ENCODE measurements at places on chromosomes 2 and 18. TPM values are rescaled to one million over a fixed set of nuclear protein-coding genes. Genes with fewer than 3 reads are reported as not detected.
A peak's percentile ranks its signal among the peaks of the same experiment; 100 is the strongest.

GRCh38 chr18:78576967-78577366 is 402.7 kb upstream of the SALL3 start:
- H3K36me3 ChIP-seq: no peaks in the 10 kb centered on the region
- no peak overlapping the region for H3K27ac ChIP-seq
- no peak overlapping the region for H3K4me3 ChIP-seq
- DNase-seq: no peak
- no peaks in the 10 kb centered on the region for H3K27me3 ChIP-seq
- H3K4me1 ChIP-seq: no peaks in the 10 kb centered on the region

The PLEKHH2 gene
- 36.0 TPM for total RNA-seq

GRCh38 chr2:187138265-187138664 is 289.3 kb upstream of the ZSWIM2 start:
- H3K4me1 ChIP-seq: peaks cover 2% of the 10 kb centered on the region
- DNase-seq: peak; percentile 43
- no peaks in the 10 kb centered on the region for H3K27me3 ChIP-seq
- no peaks in the 10 kb centered on the region for H3K36me3 ChIP-seq

- DNase-seq: no peak
- H3K27me3 ChIP-seq: no peaks in the 10 kb centered on the region
- no peak overlapping the region for H3K27ac ChIP-seq
- no peak overlapping the region for H3K4me3 ChIP-seq
- no peaks in the 10 kb centered on the region for H3K36me3 ChIP-seq
- no peaks in the 10 kb centered on the region for H3K4me1 ChIP-seq
Observed at GRCh38 chr2:121172456-121172855, 112.5 kb downstream of the TFCP2L1 start.

DNA sequence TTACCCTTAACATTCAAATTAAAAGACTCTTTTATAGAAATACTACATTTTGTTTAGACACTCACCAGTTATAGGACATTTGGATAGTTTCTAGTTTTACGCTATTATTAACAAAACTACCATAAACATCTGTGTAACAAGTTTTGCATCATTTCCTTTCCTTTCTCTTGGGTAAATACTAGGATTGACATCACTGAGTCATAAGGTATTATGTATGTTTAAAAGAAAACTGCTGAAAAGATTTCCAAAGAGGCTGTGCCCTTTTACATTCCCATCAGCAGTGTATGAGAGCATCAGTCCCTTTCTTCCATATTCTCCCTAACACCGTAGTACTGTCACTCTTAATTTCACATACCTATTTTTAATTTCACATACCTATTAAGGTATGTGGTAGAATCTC is 130.6 kb downstream of the USP34 start:
- no peak overlapping the region for H3K27ac ChIP-seq
- H3K27me3 ChIP-seq: no peaks in the 10 kb centered on the region
- H3K4me1 ChIP-seq: no peaks in the 10 kb centered on the region
- H3K36me3 ChIP-seq: no peaks in the 10 kb centered on the region

DNA sequence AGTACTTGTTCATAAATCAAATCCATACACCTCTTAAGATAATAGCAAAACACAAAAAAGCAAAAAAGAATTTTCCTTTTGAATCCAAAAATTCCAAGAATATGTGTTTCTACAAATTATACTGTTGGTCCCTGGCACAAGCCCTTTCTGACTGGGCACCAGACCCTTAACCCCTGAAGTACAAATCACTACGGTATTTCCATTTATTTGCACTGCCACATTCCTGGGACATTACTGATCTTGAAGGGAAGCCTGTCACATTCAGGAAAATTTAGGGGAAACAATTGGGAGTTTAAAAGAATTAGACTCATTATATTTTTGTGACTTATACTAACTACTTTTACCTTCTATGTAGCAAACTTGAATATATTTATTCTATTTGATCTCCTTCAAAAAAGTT is 98.8 kb downstream of the ZNF521 start:
- no peak overlapping the region for H3K4me3 ChIP-seq
- H3K27ac ChIP-seq: no peak overlapping the region
- H3K4me1 ChIP-seq: no peaks in the 10 kb centered on the region
- DNase-seq: no peak
- no peaks in the 10 kb centered on the region for H3K36me3 ChIP-seq

DNA sequence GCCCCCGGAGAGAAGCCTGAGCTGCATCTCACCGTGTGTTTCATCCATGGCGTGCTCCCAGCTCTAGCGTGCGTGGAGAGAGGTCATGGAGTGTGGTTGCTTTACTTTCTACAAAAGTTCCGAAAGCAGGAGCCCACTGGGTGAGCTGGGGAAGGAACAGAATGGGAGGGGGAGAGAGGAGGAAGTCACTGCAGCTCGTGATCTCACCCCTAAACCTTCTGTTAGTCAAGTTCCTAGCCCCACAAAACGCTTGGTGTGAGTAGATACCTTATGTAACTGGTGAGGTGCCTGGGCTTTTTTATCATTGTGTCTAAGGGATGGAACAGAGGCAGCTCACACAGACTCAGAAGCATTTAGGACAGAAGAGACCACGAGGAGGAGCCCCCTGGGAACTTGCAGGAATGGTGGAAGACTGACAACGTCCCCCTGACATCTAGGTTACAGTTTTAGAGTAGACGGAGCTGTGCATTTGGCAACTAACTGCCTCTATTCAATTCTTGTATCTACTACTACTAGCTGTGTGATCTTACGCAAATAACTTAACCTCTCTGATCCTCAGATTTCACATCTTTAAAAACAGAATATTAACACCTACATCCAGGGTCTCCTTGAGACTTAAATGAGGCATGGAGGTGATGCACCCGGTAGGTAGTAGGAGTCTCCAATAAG is 123.3 kb downstream of the ARL4C start:
- no peak overlapping the region for H3K27ac ChIP-seq
- H3K4me1 ChIP-seq: no peaks in the 10 kb centered on the region
- H3K27me3 ChIP-seq: no peaks in the 10 kb centered on the region
- DNase-seq: no peak
- H3K4me3 ChIP-seq: no peak overlapping the region
